ENCODE measurements at places on chromosomes 5 and 9.

DNA sequence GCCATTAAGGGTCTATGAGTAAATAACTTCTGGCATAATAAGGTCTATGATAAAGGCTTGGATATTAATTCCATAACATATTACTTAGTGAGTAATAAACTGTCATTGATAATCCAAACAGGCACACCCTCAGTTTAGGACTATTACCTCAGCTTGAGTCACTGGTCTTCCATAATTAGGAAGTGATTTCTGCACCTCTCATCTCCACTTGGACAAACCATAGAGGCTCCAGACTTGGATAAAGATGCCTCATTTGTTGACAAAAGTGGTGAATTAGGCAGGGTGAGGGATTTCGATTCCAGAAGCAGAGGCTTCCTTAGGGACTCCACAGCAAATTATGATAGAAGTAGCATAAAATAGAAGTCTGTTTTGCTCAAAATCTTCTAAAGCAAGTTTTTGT, 127.5 kb upstream of the MTAP start:
- DNase-seq = no peak

DNA sequence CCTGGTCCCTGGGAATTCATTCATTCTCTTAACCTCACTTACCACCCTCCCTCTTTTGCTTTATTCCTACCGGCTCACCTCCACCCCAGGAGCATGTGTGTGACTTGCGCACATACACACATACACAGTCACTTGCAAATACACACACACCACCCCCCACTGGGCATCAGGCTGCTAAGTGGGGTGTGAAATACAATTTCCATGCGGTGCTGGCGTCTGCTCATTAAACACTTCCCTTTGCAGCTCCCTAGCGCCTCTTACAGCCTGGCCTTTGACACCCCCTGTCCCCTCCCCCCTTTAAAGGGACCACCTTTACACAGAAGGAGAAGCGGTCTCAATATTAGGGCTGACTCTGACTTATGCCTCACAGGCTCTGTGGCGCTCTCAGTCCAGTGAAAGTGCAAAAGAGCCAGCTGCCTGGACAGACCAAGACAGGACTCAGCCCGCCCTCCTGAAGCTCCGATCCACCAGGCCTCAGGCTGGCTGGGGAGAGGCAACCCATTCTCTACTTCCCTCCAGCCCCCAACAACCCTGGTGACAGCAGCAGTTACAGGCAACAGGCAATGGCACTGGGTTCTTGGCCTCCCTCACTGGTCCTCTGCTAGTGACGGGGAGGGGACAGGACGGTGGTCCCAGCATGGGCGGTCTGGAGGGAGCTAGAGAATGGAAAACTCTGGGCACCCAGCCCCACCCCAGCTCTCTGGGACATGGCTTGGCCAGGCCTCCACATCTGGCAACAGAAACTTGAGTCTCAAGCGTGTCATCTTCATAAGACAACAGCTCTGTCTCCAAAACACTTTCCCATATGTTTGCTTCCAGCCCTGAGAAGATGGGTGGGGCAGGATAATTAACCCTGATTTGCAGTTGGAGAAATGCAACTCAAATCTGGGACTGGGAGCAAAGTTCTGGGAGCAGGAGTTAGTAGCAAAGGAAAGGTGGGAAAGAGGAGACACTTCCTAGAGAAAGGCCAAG, 12.0 kb downstream of the ENHO start:
- no peak for DNase-seq

- no peak for DNase-seq
Measured at GRCh38 chr5:57166276-57166675, 7.6 kb upstream of the GPBP1 start.

GRCh38 chr9:95261890-95262289, 55.6 kb downstream of the FANCC start:
- DNase-seq = no peak

DNA sequence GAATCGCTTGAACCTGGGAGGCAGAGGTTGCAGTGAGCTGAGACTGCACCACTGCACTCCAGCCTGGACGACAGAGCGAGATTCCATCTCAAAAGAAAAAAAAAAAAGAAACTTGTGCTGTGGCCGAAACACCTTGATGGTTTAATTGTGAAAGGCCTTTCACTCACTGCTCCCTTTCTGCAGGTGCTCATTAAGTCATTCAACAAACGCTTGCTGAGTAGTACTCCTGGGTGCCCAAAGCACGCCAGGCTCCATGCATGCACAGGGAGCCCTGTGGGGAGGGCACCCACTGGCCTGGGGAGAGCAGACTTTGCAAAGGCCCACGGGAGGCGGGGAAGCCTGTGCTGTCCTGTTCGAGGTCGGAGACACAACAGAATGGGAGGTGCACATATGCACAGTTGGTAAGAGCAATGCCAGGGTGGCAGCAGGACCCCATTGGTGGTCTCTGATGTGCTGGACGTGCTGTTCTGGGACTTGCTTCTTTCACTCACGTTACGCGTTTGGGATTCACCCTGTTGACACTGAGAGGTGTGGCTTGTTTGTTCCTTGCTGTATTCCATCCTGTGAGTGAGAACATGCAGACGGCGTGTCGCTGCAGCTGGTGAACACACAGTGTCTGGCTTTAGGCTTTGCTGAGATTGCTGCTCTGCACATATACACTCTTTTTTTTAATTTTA, 3.0 kb upstream of the ENTPD2 start:
- DNase-seq = no peak

GRCh38 chr5:67027171-67027570, 169.4 kb downstream of the CD180 start:
- no peak for DNase-seq

GRCh38 chr9:11676821-11677220, 1016.4 kb upstream of the TYRP1 start:
- no peak for DNase-seq

GRCh38 chr5:18433336-18433735, 799.1 kb downstream of the TAF11L14 start:
- no peak for DNase-seq

DNA sequence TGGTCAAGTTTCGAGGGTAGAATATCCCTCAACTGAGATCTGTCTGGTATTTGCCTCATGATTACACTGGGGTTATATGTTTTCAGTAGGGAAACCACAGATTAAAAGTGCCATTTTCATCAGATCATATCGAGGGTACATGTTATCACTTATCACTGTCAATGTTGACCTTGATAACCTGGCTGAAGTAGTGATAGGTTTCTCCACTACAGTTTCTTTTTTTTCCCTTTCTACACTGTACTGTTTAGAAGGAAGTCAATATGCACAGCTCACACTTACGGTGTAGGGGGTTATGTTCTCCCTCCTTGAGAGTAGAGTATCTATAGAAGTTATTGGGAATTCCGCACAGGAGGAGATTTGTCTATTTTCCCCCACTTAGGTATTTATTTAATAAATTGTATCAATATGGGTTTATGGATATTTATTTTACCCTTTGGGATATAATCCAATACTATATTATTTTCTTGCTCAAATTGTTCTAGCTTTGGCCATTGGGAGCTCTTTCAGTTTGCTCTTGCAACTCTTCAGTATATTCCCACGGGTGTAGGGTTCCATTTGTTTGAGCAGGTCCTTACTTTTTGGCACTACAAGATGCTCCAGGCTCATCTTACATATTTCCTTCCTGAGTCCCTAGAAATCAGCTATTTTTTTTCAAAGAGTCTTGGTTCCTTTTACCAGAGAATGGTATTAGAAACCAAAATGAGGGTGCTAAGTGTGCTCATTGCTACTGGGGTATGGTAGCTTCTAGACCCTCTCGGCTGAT, 444.5 kb downstream of the RAB3C start:
- no peak for DNase-seq

- DNase-seq = no peak
Measured at GRCh38 chr5:9733486-9733885, 103.3 kb upstream of the TAS2R1 start.

DNA sequence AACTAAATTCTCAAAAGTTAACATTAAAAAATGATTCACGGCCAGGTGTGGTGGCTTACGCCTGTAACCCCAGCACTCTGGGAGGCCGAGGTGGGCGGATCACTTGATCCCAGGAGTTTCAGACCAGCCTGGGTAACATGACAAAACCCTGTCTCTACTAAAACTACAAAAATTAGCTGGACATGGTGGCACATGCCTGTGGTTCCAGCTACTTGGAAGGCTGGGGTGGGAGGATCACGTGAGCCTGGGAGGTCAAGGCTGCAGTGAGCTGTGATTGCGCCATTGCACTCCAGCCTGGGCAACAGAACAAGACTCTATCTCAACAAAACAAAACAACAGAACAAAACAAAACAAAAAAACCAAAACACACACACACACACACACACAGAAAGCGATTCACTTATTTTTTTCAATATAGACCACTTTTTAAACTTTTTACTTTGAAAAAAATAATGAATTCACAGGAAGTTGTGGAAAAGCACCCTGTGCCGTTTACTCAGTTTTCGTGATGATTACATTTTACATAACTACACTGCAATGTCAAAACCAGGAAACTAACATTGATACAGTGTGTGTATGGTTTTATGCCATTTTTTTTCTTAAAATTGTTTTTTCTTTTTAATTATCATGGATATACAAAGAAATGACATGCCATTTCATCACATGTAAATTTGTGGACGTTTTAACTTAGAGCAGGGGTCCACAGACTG, 73.7 kb downstream of the TENT4A start:
- no peak for DNase-seq

GRCh38 chr5:78221964-78222451, 72.5 kb downstream of the AP3B1 start:
- no peak for DNase-seq

GRCh38 chr5:144369006-144369405, 198.3 kb downstream of the KCTD16 start:
- no peak for DNase-seq

- no peak for DNase-seq
Measured at GRCh38 chr5:14488709-14489108, 92.9 kb upstream of the OTULINL start.

DNA sequence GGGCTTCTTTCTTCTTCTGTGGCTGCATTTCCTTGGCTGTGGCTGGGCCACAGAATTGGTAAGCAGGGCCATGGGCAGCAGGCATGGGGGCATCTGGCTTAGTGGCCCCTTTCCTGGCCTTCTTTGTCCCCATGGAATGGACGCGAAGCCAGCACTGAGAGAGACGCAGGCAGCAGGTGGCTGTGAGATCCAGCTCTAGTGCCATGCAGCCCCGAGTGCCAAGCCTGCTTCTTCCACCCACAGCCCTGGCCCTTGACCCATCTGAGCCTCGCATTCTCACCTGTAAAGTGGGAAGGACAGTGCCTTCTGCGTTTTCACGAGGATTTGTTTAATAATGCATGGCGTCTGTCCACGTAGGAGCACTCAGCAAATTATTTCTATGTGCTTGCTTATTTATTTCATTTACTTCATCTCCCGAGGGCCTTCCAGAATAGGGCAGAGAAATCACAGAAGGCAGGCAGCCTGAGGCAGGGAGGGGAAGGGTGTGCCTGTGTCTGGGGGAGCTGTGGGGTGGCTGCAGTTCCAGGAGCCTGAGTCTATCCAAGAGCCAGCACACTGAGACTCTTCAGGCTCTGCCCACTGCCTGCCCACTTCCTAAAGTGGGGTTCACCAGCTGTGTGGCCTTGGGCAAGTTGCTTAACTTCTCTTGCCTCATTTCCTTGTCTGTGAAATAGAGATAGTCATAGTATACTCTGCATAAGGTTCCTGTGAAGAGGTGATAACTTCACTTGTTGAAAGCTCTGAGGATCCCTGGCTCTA, 55.2 kb downstream of the NTNG2 start:
- DNase-seq = no peak

DNA sequence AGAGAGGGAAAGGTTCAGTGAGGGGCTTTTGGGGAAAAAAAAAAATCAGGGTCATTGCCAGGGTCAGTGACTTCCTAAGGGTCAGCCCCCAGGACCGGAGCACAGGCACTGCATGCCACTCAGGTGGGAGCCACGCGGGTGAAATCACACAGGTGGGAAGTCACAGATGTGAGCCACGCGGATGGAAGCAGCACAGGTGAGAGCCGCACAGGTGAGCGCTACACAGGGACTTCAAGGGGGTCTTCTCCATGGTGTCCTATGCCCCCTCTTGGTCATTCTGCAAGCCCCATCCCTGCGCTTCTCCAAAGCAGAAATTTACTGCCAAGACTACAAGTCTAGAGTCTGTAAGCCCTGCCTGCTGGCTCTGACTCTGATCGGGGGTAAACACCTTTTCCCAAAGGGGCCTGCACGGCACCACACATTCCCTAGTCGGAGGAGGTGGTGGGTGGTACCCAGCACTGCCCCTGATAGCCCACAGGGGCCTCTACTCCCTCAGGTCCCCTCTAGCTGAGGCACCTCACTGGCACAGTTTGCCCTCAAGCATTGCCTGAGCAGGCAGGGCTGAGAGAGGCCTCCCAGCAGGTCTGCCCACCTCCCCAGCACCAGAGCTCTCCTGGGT, 18.3 kb upstream of the OBP2B start:
- DNase-seq = no peak

DNA sequence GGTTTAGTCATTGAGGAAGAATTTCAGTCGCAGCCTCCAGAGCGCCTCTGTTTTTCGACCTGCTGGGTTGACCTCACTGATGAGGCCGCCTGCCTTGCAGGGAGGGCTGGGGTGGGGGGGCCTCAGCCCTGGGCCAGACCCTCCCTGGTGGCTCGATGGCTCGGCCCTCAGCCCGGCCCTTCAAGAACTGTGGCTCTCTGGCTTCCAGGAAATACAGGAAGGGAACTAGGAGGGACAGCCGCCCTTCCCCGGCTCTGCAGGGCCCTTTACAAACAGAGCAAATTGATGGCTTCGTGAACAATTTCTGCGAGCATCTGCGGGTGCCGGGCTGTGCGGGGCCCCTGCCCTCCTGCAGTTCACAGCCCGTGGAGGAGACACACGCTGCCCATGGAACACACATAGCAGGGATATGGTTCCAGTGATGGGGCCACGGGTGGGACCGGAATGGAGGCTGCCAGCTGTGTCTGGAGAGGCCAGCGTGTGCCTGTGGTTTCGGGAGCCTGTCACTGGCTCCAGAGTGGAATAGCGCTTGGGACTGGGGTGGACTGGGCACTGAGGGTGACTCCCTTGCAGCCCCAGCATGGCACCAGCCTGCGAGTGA, 39.6 kb downstream of the COL5A1 start:
- no peak for DNase-seq

DNA sequence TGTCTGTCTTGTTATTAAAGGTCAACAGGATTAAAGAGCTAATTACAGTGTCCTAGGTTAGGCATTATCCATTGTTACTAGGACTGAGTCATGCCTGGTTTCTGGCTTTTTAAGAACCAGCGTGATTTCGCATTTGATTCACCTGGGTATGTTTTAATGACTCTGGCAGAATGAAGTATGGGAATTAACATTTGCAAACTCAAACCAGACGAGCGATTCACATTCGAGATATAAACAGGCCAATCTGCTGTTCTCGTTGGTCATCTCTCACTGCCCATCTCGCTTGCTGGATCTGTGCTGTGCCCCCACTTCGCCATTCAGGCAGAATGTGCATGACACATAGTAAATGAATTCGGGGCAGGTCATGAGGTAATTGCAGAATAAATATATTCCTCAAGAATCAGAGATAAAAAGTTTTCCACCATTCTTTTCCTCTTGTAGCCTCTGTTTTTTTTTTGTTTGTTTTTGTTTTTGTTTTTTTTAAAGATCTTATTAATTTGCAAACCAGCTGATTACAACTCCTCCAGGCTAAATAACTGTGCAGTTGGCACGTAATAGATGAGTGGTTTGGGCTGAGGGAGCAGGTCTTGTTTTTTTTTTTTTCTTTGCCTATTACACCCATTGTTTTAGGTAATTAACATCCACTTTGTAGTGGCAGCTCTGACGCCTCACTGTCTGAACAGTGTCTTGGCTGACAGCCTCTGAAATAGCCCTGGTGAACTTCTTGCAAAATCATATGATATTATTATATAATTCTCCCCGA, 313.5 kb upstream of the MSX2 start:
- DNase-seq = no peak

- no peak for DNase-seq
Measured at GRCh38 chr9:32783168-32783891, at the start of gene TMEM215. Gene TMEM215 (plus strand): TSS chr9:32783540. CDS start chr9:32784184, 644 bp downstream.

- peak; percentile 72 for DNase-seq
Measured at GRCh38 chr9:129496473-129497004, 124.4 kb downstream of the C9orf50 start.
